ENCODE measurements at places on chromosomes 4 and X.

GRCh38 chr4:26081795-26082498, 167.9 kb downstream of the SMIM20 start:
- peak; percentile 44 for DNase-seq

DNA sequence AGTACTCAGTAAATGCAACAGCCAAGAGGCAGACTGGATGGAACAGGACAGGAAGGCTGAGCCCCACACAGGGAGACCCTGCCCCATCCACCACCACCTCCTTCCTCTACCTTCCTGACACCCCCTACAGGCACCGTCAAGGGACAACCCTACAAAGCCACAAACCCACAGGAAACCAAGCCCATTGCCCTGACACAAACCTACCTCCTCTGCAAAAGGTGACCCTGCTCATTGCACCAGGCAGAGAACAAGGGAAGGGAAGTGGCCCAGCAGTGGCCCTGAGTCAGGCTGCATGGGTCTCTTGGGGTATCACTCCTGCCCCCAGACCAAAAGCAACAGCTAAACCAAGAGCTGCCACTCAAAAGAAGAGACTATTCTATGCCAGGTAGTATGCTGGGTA, 21.0 kb downstream of the JAKMIP1 start:
- DNase-seq: no peak

DNA sequence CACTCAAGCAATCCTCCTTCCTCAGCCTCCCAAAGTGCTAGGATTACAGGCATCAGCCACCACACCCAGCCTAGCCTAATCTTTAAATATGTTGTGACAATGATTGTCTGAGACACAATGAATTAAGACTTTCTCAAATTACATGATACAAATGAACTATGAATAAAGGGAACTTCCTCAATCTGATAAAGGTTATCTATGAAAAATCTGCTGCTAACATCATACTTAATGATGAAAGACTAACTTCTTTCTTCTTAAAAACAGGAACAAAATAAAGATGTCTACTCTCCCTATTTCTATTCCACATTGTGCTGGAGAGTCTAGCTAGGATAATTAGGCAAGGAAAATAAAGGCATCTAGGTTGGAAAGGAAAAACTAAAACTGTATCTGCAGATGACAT, 60.0 kb downstream of the PDHA1 start:
- no peak for DNase-seq

- DNase-seq: no peak
Measured at GRCh38 chr4:180134091-180134866, 2108.9 kb upstream of the TENM3 start.

DNA sequence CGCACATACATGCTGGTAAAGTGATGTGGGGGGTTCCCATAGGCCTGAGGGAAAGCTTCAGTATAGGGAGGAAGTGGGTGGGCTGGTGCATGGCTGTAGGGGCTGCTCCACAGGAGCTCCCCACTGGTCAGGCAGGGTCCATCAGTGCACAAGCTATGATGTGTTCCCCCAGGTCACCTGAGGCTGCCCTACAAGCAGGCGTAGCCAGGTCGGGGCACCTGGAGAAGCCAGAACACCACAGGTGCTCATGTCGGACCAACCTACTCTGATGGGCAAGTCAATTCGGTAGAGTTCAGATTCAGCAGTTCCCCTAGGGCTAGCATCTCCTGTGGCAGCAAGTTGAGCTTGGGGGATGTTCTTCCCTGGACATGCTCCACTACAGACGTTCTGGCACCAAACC, 103.3 kb upstream of the EPHA5 start:
- DNase-seq: no peak

- no peak for DNase-seq
Measured at GRCh38 chr4:23388255-23388654, 501.6 kb downstream of the PPARGC1A start.

DNA sequence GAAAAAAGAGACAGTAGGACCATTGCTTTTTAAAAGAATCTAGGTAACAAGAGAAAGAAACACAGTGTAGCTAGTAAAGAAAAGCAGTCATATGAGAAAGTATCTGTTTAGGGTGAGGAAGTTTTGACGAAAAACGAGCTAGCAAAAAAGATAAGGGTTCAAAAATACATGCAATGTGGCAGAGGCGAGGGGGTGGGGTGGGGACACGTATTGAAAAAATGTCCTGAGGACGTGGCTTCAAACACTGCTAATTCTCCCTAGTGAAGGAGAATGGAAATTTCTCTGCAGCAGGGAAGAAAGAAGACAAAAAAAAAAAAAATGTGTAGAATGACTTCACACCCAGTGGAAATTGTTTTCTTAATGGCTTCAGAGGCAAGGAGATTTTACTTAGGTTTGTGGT, 856.4 kb upstream of the INTU start:
- DNase-seq: no peak

DNA sequence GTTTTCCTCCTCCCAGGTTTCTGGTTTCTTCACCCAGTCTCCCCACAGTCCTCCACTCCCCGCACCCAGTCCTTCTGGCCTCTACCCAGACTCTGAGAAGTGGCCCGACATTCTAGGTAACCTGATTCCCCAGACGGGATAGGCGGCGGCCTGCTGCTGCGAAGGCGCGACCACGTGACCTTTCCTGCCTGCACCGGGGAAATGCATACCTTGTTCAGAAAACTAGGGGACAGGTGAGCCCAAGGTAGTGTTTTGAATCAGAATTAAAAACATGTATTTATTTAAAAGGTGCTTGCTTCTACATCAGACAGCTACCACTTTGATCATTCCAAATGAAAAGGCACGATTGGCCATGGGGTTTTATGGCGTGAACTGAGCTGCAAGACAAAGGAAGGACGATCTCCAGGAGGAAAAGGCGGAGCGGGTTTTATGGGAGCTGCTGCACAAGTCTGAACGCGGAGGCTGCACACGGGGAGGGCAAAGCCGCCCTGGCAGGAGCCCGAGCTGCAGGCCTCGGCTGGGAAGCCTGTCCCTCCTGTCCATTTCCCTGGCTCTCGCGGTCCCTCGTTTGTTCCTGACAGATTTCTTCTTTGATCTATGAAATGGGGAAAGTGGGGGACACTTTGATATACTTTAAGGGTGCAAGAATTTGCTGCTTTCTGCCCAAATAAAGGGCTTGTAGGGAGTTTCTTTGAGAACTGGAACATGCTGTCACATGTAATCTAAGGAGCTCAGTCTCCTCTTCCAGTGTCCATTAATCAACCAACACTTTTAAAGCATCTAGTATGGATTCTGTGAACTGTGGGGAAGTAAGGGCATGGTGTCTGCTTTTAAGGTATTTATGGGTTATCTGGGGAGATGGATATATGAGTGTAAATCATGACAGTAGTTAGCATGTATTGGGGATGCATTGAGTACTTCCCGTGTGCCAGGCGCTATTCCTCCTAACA, 150.9 kb downstream of the SPRY1 start:
- DNase-seq: no peak

- no peak for DNase-seq
Measured at GRCh38 chrX:139834879-139835278, 98.0 kb downstream of the ATP11C start.

GRCh38 chrX:85504381-85504780, 124.9 kb upstream of the POF1B start:
- DNase-seq: no peak

- no peak for DNase-seq
Measured at GRCh38 chr4:13876940-13877339, 249.4 kb upstream of the BOD1L1 start.

DNA sequence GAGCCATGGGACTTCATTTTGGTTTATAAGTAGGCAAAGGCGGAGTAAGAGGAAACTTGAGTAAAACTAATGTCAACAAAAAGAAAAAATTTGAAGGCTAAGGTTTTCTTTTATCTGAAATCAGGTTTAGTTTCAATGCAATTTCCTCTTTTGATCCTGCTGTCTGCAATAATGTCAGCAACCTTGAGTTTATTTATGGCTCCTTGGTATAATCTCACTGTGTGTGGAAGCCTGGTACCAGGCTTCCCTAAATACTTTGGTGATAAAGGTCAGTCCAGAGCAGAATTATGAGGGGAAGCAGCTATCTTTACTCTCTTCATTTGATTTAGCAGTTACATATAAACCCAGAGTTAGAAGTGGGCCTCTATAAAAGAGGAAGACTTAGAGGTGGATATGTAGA, 57.8 kb downstream of the NDNF start:
- no peak for DNase-seq

DNA sequence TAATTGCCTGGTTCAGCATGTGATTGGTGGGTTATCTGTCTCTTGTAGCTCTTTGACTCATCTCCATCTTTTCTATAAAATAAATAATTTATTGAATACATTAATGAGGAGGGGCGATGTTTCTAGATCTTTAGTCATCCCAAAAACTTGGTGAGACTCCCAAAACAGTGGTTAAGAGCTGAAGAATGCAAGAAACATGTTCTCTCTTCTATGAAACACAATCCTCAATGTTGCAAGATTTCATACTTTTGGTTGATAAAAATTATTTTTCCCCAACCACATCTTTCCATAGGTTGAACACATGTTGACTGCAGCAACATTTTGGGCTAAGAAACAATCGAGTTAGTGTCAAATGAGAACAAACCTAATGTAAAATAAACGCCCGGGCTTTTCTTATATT, 1.2 kb upstream of the TMEM47 start:
- no peak for DNase-seq
